ENCODE measurements at places on chromosomes 6 and 20. TPM values are rescaled to one million over a fixed set of nuclear protein-coding genes. Genes with fewer than 3 reads are reported as not detected.
A peak's percentile ranks its signal among the peaks of the same experiment; 100 is the strongest.

GRCh38 chr6:36414481-36414880, 27.0 kb upstream of the ETV7 start:
- no peak for DNase-seq

DNA sequence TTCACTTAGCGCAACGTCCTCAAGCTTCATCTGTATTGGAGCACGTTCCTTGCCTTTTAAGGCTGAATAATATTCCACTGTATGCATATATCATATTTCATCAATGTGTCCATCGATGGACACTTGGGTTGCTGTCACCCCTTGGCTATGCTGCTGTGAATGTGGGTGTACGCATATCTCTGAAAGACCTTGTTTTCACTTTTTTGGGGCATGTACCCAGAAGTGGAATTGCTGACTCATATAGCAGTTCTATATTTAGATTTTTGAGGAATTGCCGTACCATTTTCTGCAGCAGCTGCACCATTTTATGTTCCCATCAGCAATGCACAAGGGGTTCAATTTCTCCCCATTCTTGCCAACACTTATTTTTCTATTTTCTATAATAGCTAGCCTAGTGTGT, 22.8 kb upstream of the SLC23A2 start:
- no peak for DNase-seq

DNA sequence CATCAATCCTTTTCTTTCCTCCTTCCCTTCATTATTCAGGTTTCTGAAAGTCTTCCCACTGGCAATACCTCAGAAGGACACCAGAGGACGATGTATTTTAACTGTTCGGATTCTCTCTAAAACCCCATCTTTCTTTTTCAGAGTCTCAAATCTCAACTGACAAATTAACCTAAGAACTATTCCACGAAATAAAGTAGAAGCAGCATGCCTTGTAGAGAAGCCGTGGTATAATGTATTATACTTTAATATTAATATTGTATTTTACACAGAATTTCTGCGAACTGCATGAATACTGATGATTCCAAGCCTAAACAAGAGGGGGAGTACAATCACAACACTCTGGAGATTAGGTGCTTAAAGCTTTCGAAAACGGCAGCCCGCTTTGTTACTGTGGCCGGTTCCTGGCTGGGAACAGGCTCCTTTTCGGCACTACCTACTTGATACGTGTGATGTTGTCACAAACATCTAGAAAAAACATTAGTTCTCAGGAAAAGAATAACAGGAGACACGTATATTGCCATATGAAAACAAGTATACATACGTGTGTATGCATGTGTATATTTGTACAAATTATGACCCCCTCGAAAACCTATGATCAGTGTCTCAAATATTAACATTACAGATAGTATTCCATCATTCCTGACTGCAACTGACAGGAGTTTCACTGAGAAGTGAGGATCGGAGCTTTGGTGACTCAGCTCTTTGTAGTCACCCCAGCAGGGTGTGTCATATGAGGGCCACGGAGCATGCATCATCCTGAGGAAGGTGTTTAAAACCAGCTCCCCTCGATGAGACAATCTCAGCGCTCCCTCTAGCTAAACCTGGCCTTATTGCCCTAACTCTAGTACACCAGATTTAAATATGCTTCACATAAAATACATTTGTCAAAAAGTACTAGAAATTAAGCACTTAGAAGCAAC, 319.7 kb upstream of the TCF21 start:
- DNase-seq = no peak

- DNase-seq = no peak
These were observed 94.5 kb downstream of the ZMYND8 start for GRCh38 chr20:47262008-47262364.

DNA sequence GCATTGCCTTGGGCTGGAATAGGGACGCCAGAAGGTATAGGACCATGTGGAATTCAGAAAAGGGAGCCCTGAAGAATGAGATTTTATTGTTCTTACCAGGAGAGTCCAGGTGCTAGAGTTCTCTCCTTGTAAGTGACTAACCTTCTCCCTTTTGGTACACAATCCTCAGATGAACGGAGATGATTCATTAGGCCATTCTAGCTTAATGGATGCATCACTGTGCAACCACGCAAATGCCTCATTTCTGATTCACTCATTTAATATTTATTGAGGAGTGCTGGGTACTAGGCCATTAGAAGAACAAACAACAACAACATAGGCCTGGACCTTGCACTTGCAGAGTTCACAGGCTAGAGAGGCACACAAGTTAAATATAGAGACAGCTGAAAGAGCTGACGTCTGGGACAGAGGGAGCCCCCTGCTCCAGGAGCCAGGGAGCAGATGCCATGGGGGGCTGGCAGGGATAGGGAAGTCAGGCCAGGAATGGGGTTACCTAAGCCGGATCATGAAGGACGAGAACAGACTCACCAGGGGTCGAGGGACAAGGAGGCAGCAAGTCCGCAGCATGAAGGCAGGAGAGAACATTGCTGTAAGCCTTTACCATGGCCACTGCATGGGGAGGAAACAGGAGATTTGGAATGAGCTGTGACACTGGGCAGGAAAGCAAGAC, 179.5 kb upstream of the AKAP12 start:
- peak; percentile 64 for DNase-seq

- no peak for DNase-seq
These were observed 130.9 kb downstream of the PRKN start for GRCh38 chr6:162596676-162597075.

GRCh38 chr20:433300-433975, 25.3 kb downstream of the RBCK1 start:
- no peak for DNase-seq

- DNase-seq = no peak
These were observed 7.6 kb upstream of the HLA-DRA start for GRCh38 chr6:32432050-32432450.

- no peak for DNase-seq
These were observed 175.8 kb downstream of the GMPR start for GRCh38 chr6:16414205-16414604.

GRCh38 chr6:117795234-117795633, 111.8 kb upstream of the SLC35F1 start:
- DNase-seq = no peak

GRCh38 chr20:56552911-56553629, 20.0 kb downstream of the FAM209B start:
- no peak for DNase-seq

GRCh38 chr6:131443514-131443913, 129.5 kb upstream of the ARG1 start:
- no peak for DNase-seq

- no peak for DNase-seq
These were observed 8.0 kb upstream of the PTPN1 start for GRCh38 chr20:50501972-50502745.

Gene CYP21A2
- total RNA-seq = 0.44 TPM

Gene KIFC1
- 11.6 TPM for total RNA-seq

Gene GPX5
- total RNA-seq = not detected

Gene CTAGE9
- not detected for total RNA-seq

Gene RAD21L1
- not detected for total RNA-seq

Gene ZSCAN16
- 5.1 TPM for total RNA-seq

Gene TLDC2
- total RNA-seq = 0.26 TPM

Gene IL17F
- total RNA-seq = not detected

Measured in osteocyte (in vitro differentiated cells).